ENCODE measurements at places on chromosomes 5 and 9.

- DNase-seq: no peak
These were observed 38.0 kb downstream of the GTF3C4 start for GRCh38 chr9:132708239-132708638.

DNA sequence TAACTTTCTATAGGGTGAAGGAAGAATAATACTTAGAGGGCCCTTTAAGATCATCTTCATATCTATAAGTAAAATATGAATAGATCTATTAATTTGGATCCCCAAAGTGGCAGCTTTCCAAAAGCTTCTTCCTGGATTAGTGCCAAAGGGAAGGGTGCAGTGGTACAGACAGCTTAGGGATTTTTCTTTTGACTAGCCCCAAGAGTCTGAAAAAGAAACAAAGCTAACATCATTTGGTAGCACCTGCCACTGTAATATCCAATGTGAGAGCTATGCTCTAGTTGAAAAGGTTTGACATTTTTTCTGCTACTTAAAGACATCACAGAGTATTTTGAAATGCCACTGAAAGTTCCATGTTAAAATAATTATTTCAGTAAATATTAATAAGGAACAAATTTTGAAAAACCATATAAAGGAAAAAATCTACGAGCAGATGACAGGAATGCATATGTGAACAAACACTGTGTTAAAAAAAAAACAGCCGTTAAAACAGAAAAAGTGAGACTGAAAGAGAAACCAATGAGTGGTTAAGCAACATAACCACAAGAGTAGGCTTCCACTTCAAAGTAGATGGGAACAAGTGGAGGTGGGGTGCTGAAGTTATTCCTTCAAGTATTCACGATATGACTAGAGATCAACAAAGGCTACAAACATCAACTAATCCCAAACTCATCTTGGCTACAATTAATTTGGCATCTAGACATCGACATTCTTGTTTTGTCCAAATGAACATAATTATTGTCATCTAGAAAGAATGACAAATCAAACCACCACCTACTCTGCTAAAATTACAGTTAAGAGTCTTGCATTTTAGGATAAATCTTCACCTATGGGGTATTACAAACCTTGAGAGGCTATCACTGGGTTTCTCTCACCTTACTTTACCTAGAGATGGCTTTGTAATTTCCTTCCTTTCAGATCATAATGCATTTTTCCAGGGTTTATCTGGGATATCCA, 137.5 kb downstream of the CPLANE1 start:
- no peak for DNase-seq

- no peak for DNase-seq
These were observed 84.7 kb upstream of the TBC1D2 start for GRCh38 chr9:98339987-98340800.

DNA sequence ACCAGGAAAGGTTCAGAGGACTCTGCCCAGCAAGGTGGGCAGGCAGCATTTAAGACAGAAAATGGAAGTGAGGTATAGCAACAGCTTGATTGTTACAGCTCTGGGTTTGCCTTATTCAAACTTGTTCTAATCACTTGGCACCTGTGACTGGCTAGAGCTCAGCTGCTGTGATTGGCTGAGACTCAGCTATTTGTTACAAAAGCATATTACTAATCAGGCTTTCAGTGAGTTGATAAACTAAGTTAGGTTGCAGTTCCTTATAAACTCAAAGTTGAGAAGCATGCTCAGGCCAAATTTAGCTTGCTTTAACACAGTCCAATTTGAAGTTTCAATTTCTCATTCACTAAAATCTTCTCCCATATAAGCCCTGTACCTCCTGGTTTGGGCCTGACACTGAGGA, 56.3 kb downstream of the GDA start:
- no peak for DNase-seq

GRCh38 chr5:178318382-178318781, 85.8 kb upstream of the PHYKPL start:
- DNase-seq: no peak

DNA sequence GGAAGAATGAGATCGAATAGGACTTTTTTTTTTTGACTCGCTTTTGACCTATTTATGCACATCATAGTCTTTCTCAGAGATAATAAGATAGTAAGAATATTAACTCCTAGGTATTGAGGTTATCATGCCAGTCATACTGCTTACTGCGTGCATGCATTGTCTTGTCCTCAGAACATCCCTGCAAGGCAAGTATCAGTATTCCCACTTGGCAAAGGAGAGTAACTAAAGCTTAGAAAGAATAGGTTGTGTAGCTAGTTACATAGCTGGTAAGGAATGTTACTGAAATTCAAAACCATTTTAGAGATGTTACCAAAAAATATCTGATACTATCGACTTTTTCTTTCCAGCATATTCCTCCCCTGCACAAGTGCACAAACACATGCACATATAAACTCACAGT, 296.1 kb upstream of the CLINT1 start:
- DNase-seq: no peak

DNA sequence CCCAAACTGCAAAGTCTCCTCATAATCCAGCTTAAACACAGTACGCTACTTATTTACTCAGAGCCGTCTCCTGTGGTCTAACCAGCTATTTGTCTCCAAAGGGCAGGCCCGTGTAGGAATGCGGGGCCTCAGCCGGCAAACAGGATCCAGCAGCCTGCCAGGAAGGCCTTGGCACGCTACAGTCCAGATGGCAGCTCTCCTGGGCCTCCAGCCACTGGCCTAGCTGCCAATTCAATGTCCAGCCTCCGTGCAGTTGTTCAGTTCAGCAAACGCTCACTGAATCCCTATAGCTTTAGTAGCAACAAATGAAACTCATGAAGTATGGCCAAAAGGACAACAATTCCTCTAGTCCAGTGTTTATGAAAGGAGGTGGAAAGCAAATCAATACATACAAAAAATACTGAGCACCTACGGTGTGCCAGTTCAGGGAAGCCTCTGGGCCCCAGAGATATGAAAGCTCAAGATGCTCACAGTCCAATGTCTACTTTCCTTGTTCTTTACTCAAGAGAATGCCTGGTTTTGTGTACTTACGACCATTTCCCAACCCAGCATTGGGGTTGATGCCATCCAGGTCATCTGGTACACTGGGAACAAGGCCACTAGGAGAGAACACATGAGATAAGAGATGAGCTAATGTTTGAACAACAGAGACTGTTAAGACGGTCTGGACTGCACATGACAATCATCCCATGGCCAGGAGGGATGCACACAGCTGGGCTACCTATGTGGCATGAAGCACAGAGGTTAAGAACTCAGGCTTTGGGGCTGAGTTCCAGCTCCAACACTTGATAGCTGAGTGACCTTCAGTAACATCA, 8.3 kb downstream of the CDK5RAP2 start:
- DNase-seq: no peak

DNA sequence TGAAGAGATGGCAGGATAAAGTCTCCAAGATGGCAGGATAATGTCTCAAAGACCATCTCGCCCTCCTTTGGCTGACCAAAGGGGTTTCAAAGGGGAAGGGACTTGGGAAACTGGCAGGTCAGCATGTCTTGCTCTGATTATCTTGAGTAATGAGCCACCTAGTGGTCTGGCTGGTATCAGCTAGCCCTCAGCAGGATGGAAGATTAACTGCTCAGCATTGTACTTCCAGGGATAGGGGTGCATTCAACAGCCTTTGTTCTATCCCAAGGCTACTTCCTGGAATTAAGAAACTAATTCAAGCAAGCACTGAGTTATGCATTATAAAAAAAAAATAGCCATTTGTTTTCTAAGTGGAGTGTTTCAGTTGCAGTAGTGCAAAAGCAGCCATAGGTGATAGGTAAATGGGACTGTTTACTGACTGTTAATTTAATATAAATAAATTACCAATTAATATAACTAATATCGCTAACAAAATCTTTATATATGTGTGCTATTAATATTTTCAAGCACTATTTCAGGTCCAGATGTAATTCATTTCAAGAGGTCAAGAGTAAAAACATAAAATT, 555.5 kb downstream of the CDH9 start:
- no peak for DNase-seq

GRCh38 chr9:108696156-108696555, 159.6 kb downstream of the ACTL7B start:
- DNase-seq: no peak

All from fibroblast of skin of scalp (primary cell).